ENCODE measurements at places on chromosomes 1 and 21. TPM values are rescaled to one million over a fixed set of nuclear protein-coding genes. Genes with fewer than 3 reads are reported as not detected.

Gene C8B
- total RNA-seq: not detected

Gene DCST1
- total RNA-seq: not detected

Gene AMY2A
- total RNA-seq: not detected

Gene PLA2G2F
- not detected for total RNA-seq
